ENCODE measurements at places on chromosomes 4 and X.

DNA sequence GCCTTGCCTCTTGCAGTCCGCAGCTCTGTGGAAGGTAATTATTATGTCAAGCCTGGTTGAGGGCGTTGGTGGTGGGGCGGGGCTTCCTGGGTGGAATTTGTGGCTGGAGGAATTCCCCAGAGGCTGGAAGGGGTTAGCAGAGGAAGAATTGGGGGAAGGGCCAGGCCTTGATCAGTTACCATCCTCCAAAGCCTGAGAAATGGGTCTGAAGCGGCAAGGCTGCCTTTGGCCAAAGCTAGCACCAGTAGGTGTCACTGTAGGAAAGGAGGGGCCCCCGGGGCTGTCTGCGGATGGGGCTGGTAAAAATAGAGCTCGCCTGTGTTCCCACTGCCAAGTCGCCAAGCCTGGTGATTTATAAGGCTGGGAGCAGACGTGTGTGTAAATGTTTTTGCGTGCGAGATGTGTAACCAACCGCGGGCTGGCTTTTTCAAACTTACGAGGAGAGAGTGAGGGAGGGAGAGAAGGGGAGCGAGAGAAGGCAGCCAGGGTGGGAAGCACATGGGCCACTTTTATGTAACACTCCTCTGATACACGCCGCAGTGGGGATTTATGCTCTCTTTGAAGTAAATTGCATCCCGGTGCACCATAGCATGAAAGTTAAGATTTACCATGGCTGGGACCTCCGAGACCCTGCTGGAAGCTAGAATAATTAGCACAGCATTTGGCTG is 367.0 kb downstream of the BCOR start:
- DNase-seq: no peak

DNA sequence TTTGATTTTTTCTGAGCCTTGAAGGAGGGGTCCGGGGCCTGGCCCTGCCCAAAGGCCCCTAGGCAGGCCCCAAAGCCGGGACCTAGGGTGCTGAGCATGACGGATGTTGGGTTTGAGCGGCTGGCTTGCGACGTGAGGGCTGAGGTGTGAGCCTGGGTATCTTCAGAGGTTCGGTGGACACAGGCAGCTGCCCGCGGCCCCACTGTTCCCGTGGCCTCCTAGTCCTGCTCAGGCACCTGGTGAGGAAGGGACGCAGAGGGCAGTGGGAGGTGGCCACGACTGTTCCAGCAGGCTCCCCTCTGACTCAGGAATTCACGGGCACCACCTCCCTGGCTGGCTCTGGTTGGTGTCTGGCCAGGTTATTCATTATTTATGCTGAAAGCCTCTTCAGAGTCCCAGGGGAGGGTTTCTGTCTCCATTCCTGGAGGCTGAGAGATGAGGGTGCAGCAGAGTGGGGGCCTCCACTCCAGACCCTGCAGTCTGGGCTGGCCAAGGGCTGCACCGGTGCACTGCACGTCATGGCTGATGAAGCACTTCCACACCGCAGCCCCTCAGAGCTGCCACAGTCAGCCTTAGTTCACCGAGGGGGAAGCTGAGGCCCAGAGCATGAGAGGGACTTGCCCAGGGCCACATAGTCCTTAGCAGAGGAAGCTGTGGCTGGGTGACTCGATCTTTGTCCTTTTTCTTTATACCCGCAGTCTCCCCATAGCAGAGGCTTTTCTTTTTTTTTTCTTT is 2.2 kb downstream of the MSANTD1 start:
- DNase-seq: no peak

- no peak for DNase-seq
These were observed 318.8 kb upstream of the RASGEF1B start for GRCh38 chr4:81790477-81790876.

DNA sequence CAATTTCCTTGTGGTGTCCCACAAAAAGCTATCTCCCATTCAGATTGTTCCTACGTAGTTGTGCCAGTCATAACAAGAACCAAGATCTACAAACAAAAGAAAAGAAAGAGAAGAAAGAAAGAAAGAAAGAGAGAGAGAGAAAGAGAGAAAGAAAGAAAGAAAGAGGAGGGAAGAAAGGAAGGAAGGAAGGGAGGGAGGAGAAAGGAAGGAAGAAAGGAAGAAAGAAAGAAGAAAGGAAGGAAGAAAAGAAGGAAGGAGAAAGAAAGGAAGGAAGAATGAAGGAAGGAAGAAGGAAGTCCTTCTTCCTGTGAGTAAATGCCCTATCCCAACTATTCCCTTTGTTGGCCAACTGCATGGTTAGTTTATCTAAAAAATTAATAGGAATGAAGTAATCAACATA is 366.0 kb downstream of the DHRSX start:
- DNase-seq: no peak

GRCh38 chr4:5954056-5954760 is 61.3 kb upstream of the CRMP1 start:
- no peak for DNase-seq

GRCh38 chrX:102934624-102935023 is 2.4 kb upstream of the RAB40AL start:
- DNase-seq: peak; percentile 28

- DNase-seq: no peak
These were observed 162.1 kb downstream of the SMIM20 start for GRCh38 chr4:26076000-26076587.

- no peak for DNase-seq
These were observed 34.4 kb downstream of the ARHGEF38 start for GRCh38 chr4:105586638-105587328.

DNA sequence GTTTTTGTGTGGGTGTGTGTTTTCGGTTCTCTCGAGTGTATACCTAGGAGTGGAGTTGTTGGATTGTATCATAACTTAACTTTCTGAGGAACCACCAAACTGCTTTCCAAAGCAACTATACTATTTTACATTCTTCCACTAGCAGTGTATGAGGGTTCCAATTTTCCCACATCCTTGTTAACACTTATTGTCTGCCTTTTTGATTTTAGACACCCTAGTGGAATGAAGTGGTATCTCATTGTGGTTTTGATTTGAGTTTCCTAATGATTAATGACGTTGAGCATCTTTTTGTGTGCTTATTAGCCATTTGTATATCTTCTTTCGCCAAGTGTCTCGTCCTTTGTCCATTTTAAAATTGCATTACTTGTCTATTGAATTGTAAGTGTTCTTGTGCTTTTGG is 118.6 kb downstream of the REPS2 start:
- no peak for DNase-seq

DNA sequence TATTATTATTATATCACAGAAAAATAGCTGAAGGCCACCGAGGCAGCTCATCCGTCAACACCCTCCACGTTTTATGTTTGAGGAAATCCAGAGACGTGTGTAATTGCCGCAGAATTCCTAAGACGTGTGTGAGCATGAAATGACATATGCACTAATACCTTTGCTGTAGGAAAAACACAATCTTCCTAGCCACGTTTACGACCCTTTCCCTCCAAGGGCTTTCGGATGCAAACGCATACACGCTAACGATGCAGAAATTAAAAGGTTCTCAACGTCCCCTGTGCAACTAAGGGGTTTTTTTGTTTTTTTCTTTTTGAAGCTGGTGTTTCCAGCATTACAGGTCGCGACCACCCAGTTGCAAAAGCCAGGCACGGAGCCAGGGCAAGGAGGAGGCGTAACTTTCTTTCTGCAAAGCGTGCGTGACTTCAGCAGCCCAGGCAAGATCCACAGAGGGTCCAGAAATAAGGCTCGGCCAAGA is 33.8 kb downstream of the CRLF2 start:
- DNase-seq: no peak

DNA sequence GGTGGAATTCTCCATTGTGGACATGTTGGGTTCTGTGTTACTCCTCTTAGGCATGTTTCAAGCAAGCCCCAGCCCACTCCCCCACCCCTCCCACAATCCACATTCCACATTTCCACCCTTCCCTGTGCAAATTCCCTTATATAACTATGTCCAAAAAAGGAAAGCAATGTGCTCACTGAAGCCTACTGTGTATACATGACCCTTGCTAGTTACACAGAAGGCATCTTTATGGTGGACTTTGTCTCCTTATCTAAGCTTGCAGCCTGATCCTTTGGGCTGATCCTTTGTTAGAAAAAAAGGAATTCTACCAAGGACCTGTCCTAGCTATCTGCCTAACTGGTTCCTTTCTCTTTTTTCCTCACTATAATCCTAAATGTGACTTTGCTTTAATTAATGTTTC is 796.8 kb downstream of the NLGN4X start:
- no peak for DNase-seq

DNA sequence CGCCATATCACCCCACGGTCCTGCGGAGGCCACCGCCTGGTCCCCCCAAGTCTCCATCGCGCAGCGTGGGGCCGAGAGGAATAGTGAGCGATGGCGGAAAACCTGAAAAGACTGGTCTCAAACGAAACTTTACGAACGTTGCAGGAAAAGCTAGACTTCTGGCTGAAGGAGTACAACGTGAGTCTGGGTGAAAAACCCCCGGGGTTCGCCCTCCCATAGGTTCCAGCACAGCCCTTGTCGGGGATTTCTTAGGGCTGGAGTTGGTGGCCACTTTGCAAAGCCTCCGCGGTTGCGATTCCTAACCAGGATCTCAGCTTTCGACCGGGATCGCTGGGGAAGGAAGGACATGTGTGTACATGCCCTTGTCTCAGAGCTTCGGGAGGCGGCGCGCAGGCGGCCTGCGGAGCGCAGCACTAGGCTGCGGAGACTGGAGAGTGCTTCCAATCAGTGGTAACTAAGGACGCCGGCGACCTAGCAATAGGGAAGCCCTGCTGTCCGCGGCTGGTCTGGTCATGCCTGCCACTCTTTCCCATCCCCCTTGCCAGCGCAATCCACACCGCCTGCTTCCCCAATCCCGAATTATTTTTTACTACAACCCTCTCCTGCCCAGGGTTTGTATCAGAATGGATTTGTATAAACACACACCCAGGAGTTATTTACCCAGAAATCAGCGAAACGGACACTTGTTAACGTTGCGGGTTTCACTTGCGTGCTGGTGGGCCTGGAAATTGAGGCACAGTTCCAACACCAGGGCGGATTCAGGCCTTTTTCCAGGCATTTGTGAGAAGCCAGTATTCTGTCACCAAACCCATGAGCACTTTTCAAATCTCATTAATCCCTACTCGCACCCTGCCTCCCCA is 741 bp downstream of the SPATA18 start:
- DNase-seq: no peak

DNA sequence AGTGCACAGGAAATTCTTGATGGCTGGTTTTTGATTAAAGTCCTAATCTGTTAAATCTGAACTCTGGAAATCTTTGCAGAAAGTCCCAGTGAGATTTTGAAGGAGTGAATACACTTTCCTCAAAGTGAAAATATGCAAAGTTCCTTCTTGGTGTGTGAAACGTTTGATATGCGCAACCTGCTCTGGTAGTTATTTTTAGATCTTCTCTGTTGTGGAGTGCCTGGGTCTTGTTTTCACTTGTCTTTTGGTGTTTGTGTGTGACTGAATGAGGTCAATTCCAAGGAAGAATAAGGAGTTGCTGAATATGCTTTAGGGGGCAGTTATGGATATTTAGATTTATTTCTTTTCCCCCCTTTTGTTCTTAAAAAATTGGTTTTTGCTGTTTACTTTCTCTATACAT is 41.7 kb downstream of the SCML1 start:
- no peak for DNase-seq

Measured in spinal cord (tissue), 10 donors.